ENCODE measurements at places on chromosomes 6 and 20. TPM values are rescaled to one million over a fixed set of nuclear protein-coding genes. Genes with fewer than 3 reads are reported as not detected.

CENPQ gene
- polyA plus RNA-seq = 4.3 TPM

JPH2 gene
- not detected for polyA plus RNA-seq

SPATS1 gene
- not detected for polyA plus RNA-seq

PRL gene
- 0.21 TPM for polyA plus RNA-seq

CDH26 gene
- polyA plus RNA-seq = not detected

DNA sequence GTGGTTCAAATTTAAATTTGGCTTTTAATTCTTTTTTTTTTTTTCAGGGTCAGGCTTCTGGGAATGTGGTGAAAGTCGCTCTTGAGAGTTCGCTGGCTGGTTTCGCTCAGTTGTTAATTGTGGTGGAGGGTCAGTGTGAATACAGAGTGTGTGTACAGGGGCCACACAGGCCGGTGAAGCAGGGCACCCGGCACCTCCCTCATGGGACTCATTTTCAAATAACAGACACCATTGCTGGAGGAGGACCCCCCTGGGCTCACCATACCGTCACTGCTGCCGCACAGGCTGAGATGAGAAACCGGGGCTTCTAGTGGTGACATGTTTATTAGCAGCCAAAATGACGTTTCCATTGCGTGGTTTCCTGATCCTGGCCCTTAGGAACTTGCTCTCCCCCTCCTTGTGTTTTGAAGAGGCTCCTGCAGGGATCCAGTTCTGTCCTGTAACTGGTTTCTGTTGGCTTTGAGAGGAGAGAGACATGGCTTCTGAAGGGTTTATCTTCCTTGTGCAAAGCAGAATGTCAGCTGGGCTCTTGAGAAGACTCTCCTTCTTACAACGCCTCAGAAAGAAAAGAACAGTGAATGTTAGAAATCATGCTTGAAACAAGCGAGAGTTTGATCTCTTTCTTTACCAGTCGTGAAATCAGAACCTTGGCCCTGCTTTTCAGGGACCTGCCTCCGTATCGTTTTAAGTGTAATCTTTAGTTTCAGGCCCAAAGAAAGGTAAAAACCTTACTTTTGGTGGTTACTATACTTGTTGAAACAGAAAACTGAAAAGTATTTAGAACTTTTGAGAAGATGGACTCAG lies 37.8 kb downstream of the DUSP22 start:
- H3K27me3 ChIP-seq = no peaks in the 10 kb centered on the region
- DNase-seq = no peak
- H3K4me1 ChIP-seq = no peaks in the 10 kb centered on the region
- no peak overlapping the region for H3K4me3 ChIP-seq
- H3K36me3 ChIP-seq = no peaks in the 10 kb centered on the region

GRCh38 chr6:145763742-145764141 lies 28.4 kb upstream of the EPM2A start:
- DNase-seq = no peak
- H3K4me3 ChIP-seq = no peak overlapping the region
- no peaks in the 10 kb centered on the region for H3K27me3 ChIP-seq
- no peaks in the 10 kb centered on the region for H3K36me3 ChIP-seq

DNA sequence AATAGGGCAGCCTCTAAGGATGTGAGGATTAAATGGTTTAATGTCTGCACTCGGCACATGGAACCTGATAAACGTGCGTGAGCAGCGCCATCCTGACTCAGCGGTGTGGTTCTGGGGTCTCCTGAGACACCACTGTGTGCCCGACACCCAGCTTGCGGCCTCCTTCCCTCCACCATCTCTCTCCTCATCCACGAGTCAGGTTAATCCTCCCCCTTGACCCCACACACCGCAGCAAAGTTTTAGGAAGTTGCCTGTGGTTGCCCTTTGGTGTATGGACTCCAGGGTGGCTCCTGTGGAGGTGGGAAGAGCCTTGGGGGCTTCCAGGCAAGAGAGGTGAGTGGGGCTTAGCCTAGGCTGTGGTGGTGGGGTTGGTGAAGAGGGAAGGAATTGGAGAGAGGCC lies 68.2 kb downstream of the PHACTR3 start:
- no peaks in the 10 kb centered on the region for H3K36me3 ChIP-seq
- no peak overlapping the region for H3K4me3 ChIP-seq
- no peaks in the 10 kb centered on the region for H3K4me1 ChIP-seq
- no peak overlapping the region for H3K27ac ChIP-seq

GRCh38 chr6:80566361-80566760 lies 459.9 kb downstream of the BCKDHB start:
- no peaks in the 10 kb centered on the region for H3K36me3 ChIP-seq
- no peak overlapping the region for H3K4me3 ChIP-seq
- no peaks in the 10 kb centered on the region for H3K27me3 ChIP-seq
- H3K27ac ChIP-seq = no peak overlapping the region

DNA sequence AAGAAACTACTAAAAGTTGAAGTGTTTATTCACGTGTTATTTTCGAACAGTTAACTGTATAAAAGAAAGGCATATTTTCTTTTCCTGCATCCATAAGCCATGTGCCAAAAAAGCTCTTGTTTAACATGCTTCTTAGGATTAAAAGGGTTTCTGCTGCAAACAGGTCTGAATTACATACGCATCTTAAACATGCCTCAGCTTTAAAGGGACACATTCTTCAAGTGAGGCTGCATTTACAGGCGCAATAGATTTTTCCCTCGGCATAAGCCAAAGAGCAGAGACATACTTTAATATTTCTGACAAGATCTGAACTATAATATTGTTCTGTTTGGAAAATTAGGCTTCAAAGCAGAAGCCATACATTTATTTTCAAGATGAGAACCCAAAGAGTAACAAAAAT lies 39.4 kb downstream of the PDE7B start:
- H3K4me1 ChIP-seq = no peaks in the 10 kb centered on the region
- no peaks in the 10 kb centered on the region for H3K27me3 ChIP-seq
- DNase-seq = no peak
- no peaks in the 10 kb centered on the region for H3K36me3 ChIP-seq
- H3K27ac ChIP-seq = no peak overlapping the region

DNA sequence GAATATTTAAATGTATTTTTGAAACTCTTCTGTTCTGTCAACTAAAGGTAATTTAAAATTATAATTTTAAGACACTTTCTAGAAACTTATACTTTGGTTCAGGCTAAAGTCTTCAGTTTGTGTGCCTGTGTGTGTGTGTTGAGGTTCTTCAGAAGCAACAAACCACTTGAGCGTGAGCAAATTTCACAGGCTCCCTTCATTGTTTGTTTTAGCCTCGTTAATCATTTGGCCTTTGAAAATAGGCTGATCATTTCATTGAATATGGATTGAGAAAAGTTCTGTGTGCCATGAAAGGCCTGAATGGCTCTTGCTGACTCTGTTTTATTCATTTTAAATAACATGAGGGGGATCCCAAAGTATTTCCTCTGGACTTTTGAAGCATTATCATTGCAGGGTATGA lies 420.1 kb downstream of the CDKAL1 start:
- no peak for DNase-seq
- no peak overlapping the region for H3K27ac ChIP-seq
- H3K4me1 ChIP-seq = no peaks in the 10 kb centered on the region
- no peaks in the 10 kb centered on the region for H3K27me3 ChIP-seq
- H3K4me3 ChIP-seq = no peak overlapping the region

GRCh38 chr6:106702451-106703110 lies 73.2 kb downstream of the QRSL1 start:
- no peak overlapping the region for H3K4me3 ChIP-seq
- H3K27ac ChIP-seq = no peak overlapping the region
- DNase-seq = no peak
- H3K36me3 ChIP-seq = no peaks in the 10 kb centered on the region
- H3K4me1 ChIP-seq = no peaks in the 10 kb centered on the region

GRCh38 chr6:106872049-106872448 lies 102.5 kb downstream of the CD24 start:
- H3K4me3 ChIP-seq = no peak overlapping the region
- H3K27ac ChIP-seq = no peak overlapping the region
- H3K36me3 ChIP-seq = no peaks in the 10 kb centered on the region

GRCh38 chr6:146337376-146337775 lies 206.3 kb upstream of the RAB32 start:
- H3K4me3 ChIP-seq = no peak overlapping the region
- DNase-seq = no peak
- no peaks in the 10 kb centered on the region for H3K36me3 ChIP-seq
- H3K4me1 ChIP-seq = no peaks in the 10 kb centered on the region
- H3K27me3 ChIP-seq = no peaks in the 10 kb centered on the region

GRCh38 chr20:38049800-38050199 lies 16.3 kb downstream of the RPRD1B start:
- DNase-seq = no peak
- H3K4me1 ChIP-seq = no peaks in the 10 kb centered on the region
- no peaks in the 10 kb centered on the region for H3K27me3 ChIP-seq

DNA sequence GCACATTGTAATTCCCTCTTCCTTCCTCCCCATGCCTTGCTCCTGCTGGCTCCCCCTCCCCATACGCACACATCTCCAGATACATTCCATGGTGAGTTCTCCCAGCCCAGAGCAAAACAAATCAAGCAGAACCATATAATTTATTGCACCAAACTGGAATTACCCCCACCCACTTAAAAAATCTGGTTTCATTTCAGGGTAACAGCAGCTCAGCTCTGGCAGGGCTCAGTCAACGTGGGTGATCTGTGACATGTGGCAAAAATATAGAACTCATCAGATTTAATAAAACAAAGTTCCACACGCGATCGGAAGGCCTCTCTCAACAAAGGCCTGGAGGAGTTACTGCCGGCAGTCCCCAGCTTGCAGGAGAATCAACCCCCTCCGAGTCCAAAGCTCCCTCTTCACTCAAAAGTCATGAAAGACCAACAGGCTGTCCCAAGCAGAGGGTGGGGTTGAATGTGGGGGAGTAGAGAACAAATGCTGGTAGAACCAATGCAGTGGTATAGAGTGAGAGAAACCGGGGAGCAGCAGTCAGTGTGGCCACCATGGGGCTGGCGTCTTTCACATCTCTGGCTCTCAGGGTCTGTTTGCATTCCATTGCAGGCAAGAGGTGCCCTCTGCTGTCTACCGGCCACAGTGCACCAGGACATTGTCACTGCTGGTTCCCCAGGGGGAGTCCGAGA lies 323.3 kb upstream of the NT5E start:
- H3K4me3 ChIP-seq = no peak overlapping the region
- no peak overlapping the region for H3K27ac ChIP-seq
- no peaks in the 10 kb centered on the region for H3K36me3 ChIP-seq
- H3K27me3 ChIP-seq = no peaks in the 10 kb centered on the region

DNA sequence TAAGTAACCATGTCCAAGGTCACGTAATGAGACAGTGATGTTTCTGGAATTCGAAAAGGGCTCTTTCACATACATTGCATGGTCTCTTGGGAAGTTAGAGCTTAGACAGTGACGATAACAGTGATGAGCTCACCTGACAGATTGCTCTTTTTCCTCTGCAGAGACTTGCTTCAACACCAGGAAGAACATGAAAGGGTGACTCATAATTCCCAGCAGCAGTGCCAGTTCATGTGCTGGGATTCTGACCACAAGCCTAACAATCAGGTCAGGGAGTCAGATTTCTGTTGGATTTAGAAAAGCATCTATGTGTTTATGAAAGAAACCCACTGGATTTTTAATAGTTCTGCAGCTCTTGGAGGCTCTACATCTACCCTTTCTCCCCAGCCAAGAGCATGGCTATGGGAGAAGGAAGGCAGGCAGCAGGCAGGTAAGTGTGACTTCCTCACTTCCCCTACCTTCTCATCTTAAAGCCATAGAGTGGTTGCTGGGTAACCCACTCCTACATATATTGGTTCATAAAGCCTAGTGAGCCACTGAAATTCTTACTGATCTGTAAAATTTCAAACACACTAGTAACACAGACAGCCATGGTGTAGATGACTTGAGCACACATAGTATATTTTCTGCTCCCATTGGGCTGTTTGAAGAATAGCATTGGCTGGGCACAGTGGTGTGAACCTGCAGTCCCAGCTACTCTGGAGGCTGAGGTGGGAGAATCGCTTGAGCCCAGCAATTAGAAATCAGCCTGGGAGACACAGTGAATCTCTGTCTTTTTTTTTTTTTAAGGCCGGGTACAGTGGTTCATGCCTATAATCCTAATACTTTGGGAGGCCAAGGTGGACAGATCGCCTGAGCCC lies 44.4 kb upstream of the LOC128125822 start:
- no peaks in the 10 kb centered on the region for H3K36me3 ChIP-seq
- H3K27me3 ChIP-seq = no peaks in the 10 kb centered on the region
- no peak overlapping the region for H3K27ac ChIP-seq
- H3K4me1 ChIP-seq = no peaks in the 10 kb centered on the region
- DNase-seq = no peak

GRCh38 chr6:32415521-32416019 lies 8.6 kb upstream of the BTNL2 start:
- peaks cover 20% of the 10 kb centered on the region for H3K27me3 ChIP-seq
- H3K27ac ChIP-seq = no peak overlapping the region
- no peaks in the 10 kb centered on the region for H3K4me1 ChIP-seq

- H3K36me3 ChIP-seq = no peaks in the 10 kb centered on the region
- H3K27ac ChIP-seq = no peak overlapping the region
- DNase-seq = no peak
Measured at GRCh38 chr6:55675941-55676340, 96.9 kb upstream of the HMGCLL1 start.

- H3K4me3 ChIP-seq = no peak overlapping the region
- no peaks in the 10 kb centered on the region for H3K4me1 ChIP-seq
- no peaks in the 10 kb centered on the region for H3K27me3 ChIP-seq
- H3K27ac ChIP-seq = no peak overlapping the region
- no peaks in the 10 kb centered on the region for H3K36me3 ChIP-seq
Measured at GRCh38 chr6:35173044-35173426, 31.9 kb upstream of the TCP11 start.

DNA sequence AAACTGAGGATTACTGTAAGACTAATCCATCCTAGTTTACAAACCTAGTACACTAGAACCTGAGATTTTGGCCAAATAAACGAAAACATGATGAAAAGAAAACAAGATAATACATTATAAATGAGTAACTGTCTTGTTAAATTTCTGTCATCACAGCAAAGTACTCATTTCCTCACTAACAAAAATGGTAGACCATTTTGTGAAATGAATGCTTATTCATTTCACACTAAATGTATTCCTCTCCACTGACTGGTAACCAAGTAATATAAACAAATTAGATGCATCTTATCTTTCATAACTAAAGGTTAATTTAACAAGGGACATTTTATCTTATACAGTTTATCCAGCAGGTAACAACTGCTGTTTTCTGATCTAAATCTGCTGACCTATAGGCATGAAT lies 143.7 kb downstream of the REV3L start:
- H3K27me3 ChIP-seq = no peaks in the 10 kb centered on the region
- H3K36me3 ChIP-seq = peaks cover 10% of the 10 kb centered on the region
- no peak overlapping the region for H3K4me3 ChIP-seq
- no peak overlapping the region for H3K27ac ChIP-seq
- no peak for DNase-seq

Data from CD8-positive, alpha-beta memory T cell (primary cell).